ENCODE measurements at places on chromosomes 5 and 9.

- no peak for DNase-seq
These were observed 222.0 kb upstream of the KLF4 start for GRCh38 chr9:107711542-107711941.

DNA sequence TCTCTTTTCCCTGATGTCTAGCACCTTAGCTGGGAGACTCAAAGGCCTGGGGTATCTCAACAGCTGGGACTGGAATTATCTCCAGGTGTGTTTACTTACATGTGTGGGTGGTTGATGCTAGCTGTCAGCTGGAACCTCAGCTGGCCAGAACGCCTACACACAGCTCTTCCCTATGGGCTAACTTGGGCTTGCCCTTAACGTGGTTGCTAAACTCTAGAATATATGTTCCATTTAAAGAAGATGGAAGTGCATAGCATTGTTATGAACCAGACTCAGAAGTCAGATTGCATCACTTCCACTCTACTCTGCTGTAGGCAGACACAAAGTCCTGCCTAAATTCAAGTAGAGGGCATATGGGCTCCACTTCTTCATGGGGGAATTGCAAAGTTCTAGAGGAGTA lies 29.3 kb downstream of the SGCD start:
- no peak for DNase-seq

DNA sequence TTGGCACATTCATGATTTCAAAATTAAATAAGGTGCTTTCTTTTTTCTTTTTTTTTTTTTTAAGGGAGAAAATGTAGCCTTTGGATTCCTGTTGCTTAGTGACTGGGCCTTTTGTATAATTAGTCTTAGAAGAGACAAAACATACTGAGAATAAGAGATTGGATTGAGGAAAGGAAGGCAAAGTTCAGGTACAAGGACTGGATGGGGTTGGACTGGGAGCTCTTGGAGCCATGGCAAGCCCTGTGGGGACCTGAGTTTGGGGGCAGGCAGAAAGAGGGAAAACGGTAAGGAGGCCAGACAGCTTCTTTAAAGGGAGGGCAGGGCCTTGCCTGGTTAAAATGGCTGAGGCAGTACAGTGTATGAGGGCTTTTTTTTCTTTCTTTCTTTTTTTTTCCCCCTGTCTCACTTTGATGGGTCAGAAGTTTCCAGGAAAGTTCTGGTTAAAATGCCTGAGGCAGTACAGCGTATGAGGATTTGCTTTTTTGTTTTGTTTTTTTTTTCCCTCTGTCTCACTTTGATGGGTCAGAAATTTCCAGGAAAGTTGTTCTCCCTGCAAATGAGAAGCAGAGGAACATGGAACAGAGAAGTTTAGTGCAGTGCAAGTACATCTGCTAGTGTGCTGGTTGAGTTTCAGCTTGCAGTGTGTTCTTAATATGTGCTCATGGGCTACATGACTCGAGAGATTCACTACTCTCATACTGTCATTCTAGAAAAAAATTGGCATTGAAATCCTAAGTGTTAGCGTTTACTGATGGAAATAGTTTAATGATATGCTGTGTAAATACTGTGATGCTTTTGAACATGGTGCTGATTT lies 16.8 kb downstream of the SNX18 start:
- DNase-seq: no peak

DNA sequence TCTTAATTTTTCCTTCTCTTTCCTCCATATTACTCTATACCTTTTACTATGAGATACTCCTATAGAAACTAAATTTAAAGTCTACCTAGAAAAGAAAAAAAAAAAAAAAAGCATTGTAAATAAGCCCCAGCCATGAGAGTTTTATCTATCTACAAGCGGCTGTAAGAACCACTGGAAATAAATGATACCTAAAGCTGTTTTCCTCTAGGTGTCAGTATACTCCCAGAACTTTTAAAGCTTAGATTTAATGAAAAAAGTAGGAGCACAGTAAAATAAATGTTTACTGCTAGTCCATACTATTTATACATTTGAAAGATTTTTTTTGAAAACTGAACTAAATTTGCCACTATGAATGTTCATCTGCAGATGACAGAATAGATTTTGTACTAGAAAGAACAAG lies 26.2 kb downstream of the TYRP1 start:
- DNase-seq: no peak

DNA sequence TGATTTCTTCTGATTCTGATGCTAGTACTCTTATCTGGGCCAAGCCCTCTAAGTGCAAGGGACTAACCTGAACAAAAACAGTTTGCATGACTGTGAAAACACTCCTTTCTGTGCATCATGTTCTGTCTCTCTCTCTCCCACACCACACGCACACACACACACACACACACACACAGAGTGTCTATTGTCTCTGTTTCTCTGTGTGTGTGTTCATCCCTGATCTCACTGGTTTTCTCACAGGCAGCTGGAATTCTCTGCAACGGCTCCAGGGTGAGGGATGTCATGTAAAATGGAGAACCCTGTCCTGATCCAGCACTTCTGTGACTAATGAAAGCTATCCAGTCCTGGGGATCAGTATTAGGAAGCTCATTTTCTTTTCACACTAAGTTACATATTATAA lies 453.1 kb upstream of the RGMB start:
- DNase-seq: no peak

Data from NCI-H1417 treated with DMSO at 0.1 percent for 48 hours (cell line).